ENCODE measurements at places on chromosomes 1 and 21.

DNA sequence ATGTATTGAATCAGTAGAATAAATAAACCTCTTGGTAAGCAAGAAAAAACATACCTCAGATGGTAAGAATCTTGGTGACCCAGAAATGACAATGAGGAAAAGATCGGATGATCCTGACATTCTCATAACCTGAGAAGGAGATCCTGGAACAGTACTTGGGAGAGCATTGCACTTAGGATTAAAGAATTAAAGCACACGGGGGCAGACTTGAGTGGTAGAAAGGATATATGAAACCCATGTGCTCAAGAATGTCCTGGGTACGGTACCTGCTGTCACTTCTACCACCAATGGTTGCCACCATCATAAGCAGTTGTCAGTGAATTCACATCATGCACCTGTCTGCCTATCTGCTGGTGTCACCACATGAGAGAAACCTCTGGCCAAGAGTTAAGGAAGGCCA is 108.9 kb upstream of the GJB5 start:
- no peak for DNase-seq

GRCh38 chr1:61956784-61957183 is 214.5 kb downstream of the PATJ start:
- DNase-seq, result no peak

- no peak for DNase-seq
Measured at GRCh38 chr1:18653916-18654315, 23.3 kb downstream of the PAX7 start.

DNA sequence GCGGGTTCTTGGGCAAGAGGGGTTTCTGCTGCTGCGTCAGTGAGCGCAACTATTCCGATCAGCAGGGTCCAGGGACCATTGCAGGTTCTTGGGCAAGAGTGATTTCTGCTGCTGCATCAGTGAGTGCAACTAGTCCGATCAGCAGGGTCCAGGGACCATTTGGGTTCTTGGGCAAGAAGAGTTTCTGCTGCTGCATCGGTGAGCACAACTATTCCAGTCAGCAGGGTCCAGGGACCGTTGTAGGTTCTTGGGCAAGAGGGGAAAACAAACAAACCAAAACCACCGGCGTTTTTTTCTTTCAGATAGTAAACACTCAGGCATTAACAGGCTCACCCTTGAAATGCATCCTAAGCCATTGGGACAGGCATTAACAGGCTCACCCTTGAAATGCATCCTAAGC is 32.6 kb downstream of the SPATA6 start:
- DNase-seq, result no peak

GRCh38 chr1:200740571-200741208 is 2.0 kb downstream of the CAMSAP2 start:
- DNase-seq, result no peak

DNA sequence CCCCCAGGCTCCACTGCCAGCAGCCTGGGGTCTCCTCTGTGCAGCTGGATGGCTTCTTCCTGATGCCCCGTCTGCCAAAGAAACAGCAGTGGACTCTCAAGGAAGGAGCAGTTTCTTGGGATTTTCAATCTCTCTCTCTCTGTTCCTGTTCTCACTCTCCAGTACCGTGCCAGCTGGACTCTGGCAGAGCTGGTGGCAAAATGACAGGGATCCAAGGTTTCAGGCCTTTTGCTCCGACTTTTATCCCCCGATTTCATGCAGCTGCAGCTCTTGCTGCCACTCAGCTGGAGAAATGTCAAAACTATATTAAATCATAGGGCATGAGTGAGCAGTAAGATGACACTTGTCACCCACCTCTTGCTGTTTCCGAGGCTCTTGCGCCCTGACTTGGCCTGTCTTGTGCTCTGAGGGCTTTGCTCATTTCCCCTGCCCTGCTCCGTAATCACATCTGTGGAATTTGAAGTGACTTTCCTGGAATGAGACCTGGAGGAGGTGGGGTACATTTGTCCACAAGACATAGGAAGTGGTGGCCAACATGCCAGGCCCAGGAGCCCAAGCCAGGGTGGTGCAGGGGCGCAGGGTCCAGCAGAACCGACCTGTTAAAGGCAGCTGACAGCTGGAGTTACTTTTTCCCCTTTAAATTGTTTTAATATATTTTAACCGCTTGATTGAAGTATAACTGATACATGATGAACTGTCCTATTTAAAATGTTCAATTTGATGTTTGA is 576.2 kb downstream of the PTPRU start:
- DNase-seq, result peak; percentile 2
